ENCODE measurements at places on chromosomes 1 and 21.

DNA sequence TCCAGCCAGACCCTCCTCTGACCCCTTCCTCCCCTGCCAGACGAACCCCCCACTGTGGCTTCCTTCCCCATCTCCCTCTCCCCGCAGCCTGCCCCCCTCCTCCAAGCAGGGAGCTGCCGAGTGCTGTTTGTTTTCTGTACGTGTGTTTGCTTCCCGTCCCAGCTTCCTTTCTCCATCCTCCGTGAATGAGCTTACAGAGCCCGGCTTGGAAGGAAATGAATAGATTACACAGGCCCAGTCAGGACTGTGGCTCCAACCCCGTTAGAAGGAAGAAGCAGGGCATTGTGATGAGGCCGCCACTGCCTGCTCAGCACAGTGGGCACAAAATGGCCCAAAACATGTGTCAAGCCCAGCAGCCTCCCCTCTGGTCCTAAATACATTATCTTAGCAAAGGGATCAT, 123.2 kb downstream of the IGSF21 start:
- DNase-seq, result no peak

DNA sequence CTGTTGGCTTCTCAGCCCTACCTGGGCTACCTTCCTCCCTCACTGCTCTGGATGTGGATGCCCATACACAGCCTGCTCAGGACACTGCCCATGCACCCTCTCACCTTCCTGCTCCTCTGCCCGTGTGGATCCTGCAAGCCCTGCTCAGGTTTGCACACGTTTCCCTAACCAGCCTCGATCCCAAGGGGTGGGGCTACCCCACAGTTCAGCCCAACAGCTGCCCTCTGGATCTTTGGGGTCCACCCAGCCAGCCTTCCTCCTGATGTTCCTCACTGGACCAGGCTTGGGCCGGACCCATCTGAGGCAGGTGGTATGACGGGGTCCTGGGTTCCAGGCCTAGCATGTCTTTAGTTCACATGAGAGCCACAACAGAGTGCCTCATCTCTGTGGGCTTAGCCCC, 4.7 kb downstream of the TMEM54 start:
- no peak for DNase-seq

DNA sequence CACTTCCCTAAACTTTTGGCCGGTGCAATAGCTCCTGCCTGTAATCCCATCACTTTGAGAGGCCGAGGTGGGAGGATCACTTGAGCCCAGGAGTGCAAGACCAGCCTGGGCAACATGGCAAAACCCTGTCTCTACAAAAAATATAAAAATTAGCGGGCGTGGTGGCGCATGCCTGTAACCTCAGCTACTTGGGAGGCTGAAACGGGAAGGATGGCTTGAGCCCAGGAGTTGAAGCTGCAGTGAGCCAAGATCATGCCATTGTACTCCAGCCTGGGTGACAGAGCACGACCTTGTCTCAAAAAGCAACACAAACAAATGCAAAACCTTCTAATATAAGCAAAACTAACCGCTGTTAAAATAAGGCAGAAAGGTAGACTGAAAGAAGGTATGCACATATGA, 25.9 kb downstream of the TMEM51 start:
- no peak for DNase-seq

DNA sequence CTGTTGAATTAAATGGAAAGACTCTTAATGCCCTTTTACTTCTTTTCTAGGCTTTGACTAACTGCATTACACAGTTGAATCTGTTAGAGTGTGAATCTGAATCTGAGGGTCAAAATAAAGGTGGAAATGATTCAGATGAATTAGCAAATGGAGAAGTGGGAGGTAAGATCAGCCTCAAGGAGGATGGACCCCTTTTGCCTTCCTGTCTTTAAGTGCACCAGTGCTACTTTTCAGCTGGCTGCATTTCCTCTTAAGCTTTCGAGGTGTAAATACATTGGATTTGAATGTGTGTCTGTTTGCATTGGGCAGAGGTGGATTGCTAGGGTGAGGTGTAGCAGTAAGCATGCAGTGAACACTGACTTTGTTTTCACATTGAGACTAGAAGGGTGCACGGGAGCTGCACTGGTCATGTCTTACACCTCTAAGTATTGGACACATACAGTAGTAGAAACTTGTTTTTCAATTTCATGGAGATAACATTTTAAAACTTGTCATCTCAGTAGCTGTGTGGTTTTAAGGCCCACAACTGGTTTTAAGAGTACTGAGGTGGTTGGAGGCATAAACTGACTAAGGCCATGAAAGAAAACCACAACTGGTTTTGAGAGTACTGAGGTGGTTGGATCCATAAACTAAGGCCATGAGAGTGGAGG, 35.4 kb downstream of the MIA3 start:
- DNase-seq, result no peak

DNA sequence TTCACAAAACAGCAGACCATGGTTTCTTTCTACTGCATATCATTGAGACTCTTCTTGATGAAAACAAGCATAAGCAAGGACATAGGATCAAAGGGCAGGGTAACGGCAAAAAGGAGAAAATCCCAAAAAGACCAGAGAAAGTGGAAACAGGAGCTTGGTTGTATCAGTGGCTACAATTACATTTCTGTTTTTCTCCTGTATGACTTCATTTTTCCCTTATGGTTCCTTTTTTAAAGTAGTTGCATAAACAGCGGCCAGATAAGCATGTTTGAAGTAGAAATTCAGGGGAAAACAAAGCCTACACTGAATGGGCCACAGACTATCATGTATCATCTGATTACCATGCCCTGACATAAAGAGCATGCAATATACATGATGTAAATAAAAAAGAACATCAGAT, 4.6 kb downstream of the EGLN1 start:
- peak; percentile 48 for DNase-seq

- DNase-seq, result peak; percentile 82
Measured at GRCh38 chr1:154404984-154405746, at the start of gene IL6R. TSS of gene IL6R (plus strand) at chr1:154405343. CDS start at chr1:154405630, 287 bp downstream.

- DNase-seq, result no peak
Measured at GRCh38 chr21:41943851-41944250, 10.0 kb downstream of the C2CD2 start.

GRCh38 chr1:199956005-199956404, 71.5 kb upstream of the NR5A2 start:
- no peak for DNase-seq

DNA sequence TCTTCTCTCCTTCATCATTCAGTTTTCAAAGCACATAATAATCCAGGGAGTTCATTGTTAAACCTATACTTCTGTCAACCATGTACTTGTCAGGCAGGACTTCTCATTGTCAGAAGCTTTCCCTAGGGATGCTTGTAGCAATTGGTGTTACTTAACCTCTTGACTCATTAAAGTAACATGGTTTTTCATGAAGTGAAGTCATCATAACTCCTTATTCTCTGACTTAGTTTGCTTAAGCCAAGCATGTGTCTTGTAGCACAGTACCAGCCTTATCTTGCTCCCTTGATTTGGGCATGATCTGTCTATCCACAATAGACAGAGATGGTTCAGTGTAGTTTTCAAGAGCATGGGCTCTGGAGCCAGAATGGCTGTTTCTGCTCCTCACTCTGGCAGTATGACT, 45.3 kb downstream of the LRIG2 start:
- peak; percentile 66 for DNase-seq

- DNase-seq, result no peak
Measured at GRCh38 chr1:202956969-202957368, 1.1 kb downstream of the ADIPOR1 start.

DNA sequence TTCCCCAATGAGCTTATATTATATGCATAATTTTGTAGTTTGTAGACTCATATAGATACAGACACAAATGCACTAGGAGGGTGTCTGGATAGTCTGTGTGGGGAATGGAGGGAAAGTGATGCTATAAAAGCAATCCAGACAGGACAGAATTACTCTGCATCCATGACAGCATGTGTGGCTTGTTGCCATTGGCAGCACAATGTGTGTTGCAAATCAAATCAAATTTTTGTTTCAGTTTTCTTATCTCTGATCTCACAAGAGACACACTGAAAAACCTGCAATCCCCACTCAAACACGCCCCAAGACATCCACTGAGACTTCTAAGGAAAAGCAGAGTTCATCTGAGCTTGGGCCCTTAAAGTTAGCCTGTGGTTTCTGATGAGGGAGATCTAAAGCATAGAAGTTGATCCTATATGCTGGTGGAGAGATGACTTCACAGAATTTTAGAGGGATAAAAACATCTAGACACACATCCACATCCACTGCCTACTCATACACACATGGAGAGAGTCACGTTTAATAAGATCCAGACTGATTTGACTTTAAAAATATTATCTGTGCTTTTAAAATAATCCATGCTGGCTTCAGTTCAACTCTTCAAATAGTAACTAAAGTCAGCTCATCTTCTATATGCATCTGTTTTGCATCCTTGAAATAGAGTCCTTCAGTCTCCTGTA, 313.0 kb upstream of the PLXNA2 start:
- no peak for DNase-seq

DNA sequence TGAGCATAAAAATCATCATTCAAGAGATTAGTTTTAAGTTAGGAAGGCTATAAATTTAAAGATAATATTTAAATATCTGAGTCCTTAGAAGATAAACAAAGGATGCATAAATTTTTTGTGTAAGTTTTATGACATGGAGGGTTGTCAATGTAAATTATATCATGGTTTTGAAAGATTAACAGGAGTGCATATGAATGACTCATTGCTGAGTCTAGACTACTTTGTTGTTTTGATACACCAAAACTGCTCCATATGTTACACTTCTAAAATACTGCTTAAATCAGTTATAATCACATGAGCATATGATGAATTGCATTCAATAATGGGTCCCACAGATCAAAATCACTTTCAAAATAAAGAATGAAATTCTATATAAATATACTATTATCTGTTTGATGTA, 312.5 kb downstream of the KCNT2 start:
- DNase-seq, result peak; percentile 35

GRCh38 chr1:221723018-221723847, 18.7 kb downstream of the DUSP10 start:
- DNase-seq, result peak; percentile 87

DNA sequence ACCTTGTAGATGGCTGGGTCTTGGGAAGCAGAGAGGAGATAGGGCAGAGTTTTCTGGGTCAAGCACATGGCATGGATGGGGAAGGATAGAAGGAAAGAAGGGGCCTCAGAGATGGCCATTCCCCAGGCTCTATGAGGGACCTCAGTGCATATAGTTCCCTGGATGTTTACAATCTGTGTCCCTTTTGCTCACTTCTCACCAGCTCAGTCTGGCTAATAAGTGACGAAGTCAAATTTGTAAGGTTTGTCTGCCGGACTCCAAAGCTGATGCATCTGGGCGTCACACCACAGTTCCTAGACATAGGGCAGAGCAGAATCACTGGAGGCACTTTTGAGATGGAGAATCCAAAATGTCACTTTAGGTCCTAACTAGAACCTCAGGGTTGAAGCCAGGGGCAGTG, 416.4 kb upstream of the PROX1 start:
- DNase-seq, result no peak

DNA sequence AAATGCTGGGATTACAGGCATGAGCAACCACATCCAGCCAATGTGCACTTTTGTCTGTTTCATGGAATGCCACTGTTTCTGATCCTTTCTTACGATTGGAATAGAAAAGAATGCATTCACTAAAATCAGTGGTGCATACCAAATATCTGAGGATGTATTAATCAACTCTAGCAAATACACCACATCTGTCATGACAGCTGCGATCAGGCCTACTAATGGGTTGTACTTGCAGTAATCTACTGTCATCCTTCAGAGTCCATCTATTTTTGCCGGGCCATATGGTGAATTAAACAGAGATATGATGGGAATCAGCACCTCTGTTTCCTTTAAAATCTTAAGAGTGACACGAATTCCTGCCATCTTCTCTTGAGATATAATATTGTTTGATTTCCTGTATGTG, 8.5 kb upstream of the USP1 start:
- no peak for DNase-seq

GRCh38 chr1:220957233-220957605, 78.0 kb downstream of the HLX start:
- DNase-seq, result peak; percentile 96

- DNase-seq, result no peak
Measured at GRCh38 chr1:18527921-18528320, 47.2 kb downstream of the KLHDC7A start.

GRCh38 chr1:229295745-229296144, 24.8 kb downstream of the RAB4A start:
- no peak for DNase-seq

DNA sequence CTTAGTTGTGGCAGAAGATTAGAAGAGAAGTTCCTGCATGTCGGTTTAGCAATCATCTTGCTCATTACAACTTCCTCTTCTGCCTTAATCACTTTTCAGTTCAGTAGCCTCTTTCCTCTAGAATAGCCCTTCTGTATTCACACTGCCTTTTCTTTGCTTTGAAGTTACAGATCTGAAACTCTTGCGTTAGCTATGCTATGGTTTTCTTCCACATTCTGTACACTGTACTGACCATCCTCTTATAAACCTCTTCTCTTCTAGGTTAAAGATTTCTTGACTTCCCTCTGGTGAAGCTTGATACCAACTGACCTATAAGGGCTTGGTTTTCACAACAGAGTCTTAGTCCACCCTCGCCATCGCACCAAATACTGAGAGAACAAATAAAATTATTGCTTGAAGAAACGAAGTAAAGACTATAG, 35.0 kb downstream of the C21orf91 start:
- no peak for DNase-seq

- no peak for DNase-seq
Measured at GRCh38 chr1:194517567-194517966, 1331.2 kb upstream of the B3GALT2 start.

- DNase-seq, result no peak
Measured at GRCh38 chr1:198651650-198652400, 13.0 kb downstream of the PTPRC start.

DNA sequence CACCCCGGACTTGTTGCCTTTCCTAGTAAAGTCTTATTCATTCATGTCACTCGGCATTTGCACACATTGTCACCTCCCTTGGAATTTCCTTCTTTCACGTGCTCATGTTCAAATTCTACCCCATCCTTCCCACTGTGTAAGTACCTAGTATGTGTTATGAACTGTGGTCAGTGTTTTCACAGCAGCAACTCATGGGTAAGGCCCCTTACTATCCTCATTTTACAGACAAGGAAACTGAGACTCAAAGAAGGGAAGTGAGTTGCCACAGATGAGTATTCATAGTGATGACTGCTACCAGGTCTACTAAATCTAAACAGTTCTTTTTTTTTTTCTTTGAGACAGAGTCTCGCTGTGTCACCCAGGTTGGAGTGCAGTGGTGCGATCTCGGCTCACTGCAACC, 10.5 kb downstream of the CITED4 start:
- DNase-seq, result no peak

GRCh38 chr1:113210248-113210647, 137.2 kb downstream of the LRIG2 start:
- no peak for DNase-seq

DNA sequence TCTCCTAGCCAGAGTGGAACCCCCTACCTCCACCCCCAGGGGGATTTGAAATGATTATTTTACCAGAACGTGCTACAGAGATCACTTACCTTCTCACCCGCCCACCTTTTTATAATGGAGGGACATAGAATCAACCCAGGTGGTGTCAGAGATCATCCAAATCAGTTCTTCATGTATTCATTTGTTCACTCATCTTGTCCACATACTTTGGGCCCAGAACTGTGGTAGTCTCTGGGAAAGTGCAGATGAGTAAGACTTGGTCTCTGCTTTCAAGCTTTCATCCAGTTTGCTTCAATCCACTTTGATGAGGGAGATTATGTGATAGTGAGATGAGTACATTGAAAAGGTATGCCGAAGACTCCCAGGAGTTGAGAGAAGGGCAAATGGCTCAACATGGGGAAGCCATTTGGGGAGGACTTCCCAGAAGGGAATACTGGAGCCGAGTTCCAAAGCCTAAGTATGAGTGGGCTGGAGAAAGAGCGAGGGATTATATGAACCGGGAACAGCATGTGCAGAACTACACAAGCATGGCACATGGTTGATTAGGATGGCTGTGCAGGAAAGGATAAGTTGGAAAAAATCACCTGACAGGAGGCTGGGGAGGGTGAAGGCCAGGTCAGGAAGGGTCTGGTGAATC, 1.9 kb downstream of the FGGY start:
- DNase-seq, result peak; percentile 96

All from amniotic epithelial cell (primary cell).